ENCODE measurements at places on chromosomes 1 and 21.

- H3K4me1 ChIP-seq: no peaks in the 10 kb centered on the region
- peaks cover 6% of the 10 kb centered on the region for H3K27me3 ChIP-seq
- no peak overlapping the region for H3K27ac ChIP-seq
- no peak for DNase-seq
- no peaks in the 10 kb centered on the region for H3K36me3 ChIP-seq
Observed at GRCh38 chr1:66539491-66539890, 5.5 kb downstream of the SGIP1 start.

DNA sequence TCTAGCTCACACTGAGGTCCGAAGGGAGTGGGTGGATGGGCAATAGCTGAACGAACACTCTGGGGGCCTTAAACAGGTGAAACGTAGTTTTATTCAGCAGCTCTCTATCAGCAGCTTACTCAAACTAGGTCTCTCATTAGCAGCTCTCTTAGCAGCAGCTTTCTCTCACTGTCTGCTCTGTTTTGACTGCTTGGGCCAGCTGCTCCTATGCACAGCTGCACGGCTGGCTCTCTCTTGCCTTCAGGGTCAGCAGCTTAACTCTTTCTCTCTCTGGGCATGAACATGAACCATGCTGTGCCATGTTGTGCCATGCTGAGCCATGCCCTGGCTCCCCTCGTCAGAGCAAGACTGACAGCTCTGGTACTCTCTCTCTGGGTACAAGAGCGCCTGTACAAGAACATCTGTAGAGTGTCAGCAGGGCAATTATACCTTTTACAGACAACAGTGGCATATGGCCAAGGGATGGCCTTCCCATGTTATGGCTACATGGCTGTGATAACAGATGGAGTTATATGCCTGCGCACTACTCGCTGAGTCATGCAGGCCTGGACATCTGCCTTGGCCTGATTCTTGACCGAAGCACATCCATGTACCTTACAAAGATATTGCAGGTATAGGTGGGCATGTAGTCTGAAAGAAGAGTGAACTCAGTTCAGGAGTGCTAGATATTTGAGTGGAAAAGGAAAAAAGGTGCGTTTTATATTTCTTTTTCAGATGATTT is 152.4 kb downstream of the LEPR start:
- H3K27me3 ChIP-seq: no peaks in the 10 kb centered on the region
- H3K27ac ChIP-seq: no peak overlapping the region
- H3K4me3 ChIP-seq: no peak overlapping the region
- H3K4me1 ChIP-seq: no peaks in the 10 kb centered on the region
- DNase-seq: no peak

- no peaks in the 10 kb centered on the region for H3K36me3 ChIP-seq
- H3K4me3 ChIP-seq: no peak overlapping the region
- H3K27me3 ChIP-seq: no peaks in the 10 kb centered on the region
- peaks cover 28% of the 10 kb centered on the region for H3K4me1 ChIP-seq
- peak overlapping the region; percentile 33 for H3K27ac ChIP-seq
- DNase-seq: no peak
Observed at GRCh38 chr1:153794624-153795329, 19.6 kb downstream of the SLC27A3 start.

DNA sequence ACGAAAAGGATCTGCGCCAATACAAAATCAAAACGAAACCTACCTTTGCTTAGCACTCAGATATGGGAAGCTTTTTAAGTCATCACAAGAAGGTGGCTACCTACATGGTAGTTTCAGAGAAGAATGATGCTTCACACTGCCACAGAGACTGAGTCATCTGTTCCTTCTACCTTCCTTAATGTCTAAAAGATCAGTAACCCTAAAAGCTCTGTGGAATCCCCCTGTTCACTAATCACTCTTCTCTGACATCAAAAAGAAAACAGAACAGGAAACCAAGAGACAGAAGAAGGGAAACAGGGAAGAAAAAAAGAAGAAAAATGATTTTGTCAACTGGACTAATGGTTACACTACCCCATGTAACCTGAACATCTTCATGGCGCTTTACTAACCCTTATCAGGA is 177.2 kb downstream of the SMYD3 start:
- no peak overlapping the region for H3K27ac ChIP-seq
- peaks cover 48% of the 10 kb centered on the region for H3K36me3 ChIP-seq
- peaks cover 12% of the 10 kb centered on the region for H3K4me1 ChIP-seq

GRCh38 chr1:212119397-212119837 is 83.9 kb downstream of the DTL start:
- H3K27ac ChIP-seq: no peak overlapping the region
- H3K27me3 ChIP-seq: no peaks in the 10 kb centered on the region
- H3K4me3 ChIP-seq: no peak overlapping the region
- no peaks in the 10 kb centered on the region for H3K36me3 ChIP-seq
- DNase-seq: no peak

Data from memory B cell (primary cell).